ENCODE measurements at places on chromosomes 2 and 18. TPM values are rescaled to one million over a fixed set of nuclear protein-coding genes. Genes with fewer than 3 reads are reported as not detected.

- H3K4me1 ChIP-seq: no peaks in the 10 kb centered on the region
- no peaks in the 10 kb centered on the region for H3K36me3 ChIP-seq
- no peak for DNase-seq
- H3K27ac ChIP-seq: no peak overlapping the region
Observed at GRCh38 chr2:167361426-167361825, 473.1 kb downstream of the XIRP2 start.

GRCh38 chr2:157192445-157193423, 64.8 kb upstream of the GALNT5 start:
- H3K36me3 ChIP-seq: no peaks in the 10 kb centered on the region
- no peak for DNase-seq
- H3K4me1 ChIP-seq: no peaks in the 10 kb centered on the region
- no peak overlapping the region for H3K27ac ChIP-seq
- H3K4me3 ChIP-seq: no peak overlapping the region
- no peaks in the 10 kb centered on the region for H3K27me3 ChIP-seq

The RUFY4 gene
- total RNA-seq: not detected

- no peak overlapping the region for H3K4me3 ChIP-seq
- no peak overlapping the region for H3K27ac ChIP-seq
- H3K4me1 ChIP-seq: no peaks in the 10 kb centered on the region
- no peaks in the 10 kb centered on the region for H3K27me3 ChIP-seq
- no peaks in the 10 kb centered on the region for H3K36me3 ChIP-seq
- DNase-seq: no peak
Observed at GRCh38 chr2:67923696-67924095, 139.1 kb downstream of the C1D start.

GRCh38 chr18:13661051-13661778, 65.1 kb downstream of the FAM210A start:
- no peaks in the 10 kb centered on the region for H3K36me3 ChIP-seq
- DNase-seq: no peak
- H3K4me3 ChIP-seq: no peak overlapping the region
- no peaks in the 10 kb centered on the region for H3K27me3 ChIP-seq
- no peaks in the 10 kb centered on the region for H3K4me1 ChIP-seq
- H3K27ac ChIP-seq: no peak overlapping the region

DNA sequence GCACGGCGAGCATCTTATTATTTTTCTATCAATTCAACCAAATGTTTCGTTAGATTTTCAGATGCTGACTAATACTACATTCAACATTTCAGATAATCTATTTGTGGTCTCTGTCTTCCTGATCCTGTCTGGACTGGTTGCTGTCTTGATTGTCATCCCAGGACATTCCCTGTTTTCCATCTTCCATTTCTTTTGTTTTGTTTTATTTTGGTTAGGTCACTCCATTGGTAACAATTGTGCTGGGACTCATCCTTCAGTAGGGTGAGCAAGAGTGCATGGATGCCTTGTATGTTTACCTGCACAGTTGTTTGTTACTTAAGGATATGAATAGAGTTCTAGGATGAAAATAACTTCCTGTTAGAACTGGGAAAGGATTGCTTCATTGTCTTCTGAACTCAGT, 55.9 kb upstream of the ACYP2 start:
- H3K27me3 ChIP-seq: no peaks in the 10 kb centered on the region
- H3K4me3 ChIP-seq: no peak overlapping the region
- DNase-seq: no peak
- no peaks in the 10 kb centered on the region for H3K36me3 ChIP-seq
- no peaks in the 10 kb centered on the region for H3K4me1 ChIP-seq

- H3K4me1 ChIP-seq: no peaks in the 10 kb centered on the region
- DNase-seq: no peak
- no peak overlapping the region for H3K4me3 ChIP-seq
- H3K36me3 ChIP-seq: no peaks in the 10 kb centered on the region
- H3K27ac ChIP-seq: no peak overlapping the region
Observed at GRCh38 chr2:76808732-76809131, 713.4 kb downstream of the LRRTM4 start.

GRCh38 chr18:56083097-56083521, 495.1 kb upstream of the TCF4 start:
- peak; percentile 17 for DNase-seq
- H3K4me3 ChIP-seq: no peak overlapping the region
- H3K27ac ChIP-seq: no peak overlapping the region

GRCh38 chr2:15833731-15834130, 106.6 kb upstream of the MYCN start:
- no peaks in the 10 kb centered on the region for H3K4me1 ChIP-seq
- DNase-seq: no peak
- H3K36me3 ChIP-seq: no peaks in the 10 kb centered on the region
- no peak overlapping the region for H3K4me3 ChIP-seq
- no peaks in the 10 kb centered on the region for H3K27me3 ChIP-seq

DNA sequence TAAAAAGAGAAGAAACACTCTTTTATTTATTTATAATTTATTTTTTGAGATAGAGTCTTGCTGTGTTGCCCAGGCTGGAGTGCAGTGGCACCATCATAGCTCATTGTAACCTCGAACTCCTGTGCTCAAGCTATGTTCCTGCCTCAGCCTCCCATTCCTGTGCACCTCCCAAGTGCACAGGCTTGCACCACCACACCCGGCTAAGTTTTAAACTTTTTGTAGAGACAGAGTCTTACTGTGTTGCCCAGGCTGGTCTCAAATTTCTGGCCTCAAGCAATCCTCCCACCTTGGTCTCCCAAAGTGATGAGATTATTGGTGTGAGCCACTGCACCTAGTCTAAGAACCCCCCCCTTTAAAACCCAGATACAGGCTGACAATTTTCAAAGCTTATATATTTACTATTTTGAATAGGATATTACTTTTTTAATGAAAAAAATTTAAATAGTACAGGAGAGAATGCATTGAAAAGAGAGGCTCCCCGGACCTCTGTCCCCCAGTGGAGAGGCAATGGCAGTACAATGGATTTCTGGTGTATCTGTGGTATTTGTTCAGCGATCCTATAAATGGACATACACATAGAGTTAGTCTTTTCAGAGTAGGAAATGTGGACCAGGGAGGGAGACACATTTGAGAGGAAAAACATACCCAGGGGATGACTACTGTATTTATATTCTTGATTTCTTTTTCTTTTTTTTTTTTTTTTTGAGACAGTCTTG, 48.1 kb upstream of the CNOT11 start:
- no peaks in the 10 kb centered on the region for H3K27me3 ChIP-seq
- no peak overlapping the region for H3K4me3 ChIP-seq
- no peak for DNase-seq
- no peaks in the 10 kb centered on the region for H3K4me1 ChIP-seq
- no peak overlapping the region for H3K27ac ChIP-seq
- no peaks in the 10 kb centered on the region for H3K36me3 ChIP-seq

DNA sequence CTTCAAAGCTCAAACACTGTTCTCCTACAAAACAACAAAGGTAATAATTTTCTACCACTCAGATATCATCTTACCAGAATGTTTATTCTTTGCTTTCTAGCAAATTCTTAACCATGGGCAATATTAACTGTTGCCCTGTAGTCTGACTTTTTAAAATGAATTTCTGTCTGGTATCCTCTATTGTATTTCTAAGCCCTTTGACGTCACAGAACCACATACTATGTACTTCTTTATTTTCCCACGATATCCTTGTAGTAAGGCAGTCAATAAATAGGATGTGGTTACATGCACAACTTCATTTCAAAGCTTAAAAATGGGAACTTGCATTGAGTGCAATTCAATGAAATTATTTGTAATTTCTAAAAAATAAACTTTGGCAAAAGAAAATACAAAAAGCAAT, 58.7 kb downstream of the THADA start:
- no peak for DNase-seq
- no peaks in the 10 kb centered on the region for H3K4me1 ChIP-seq
- H3K27ac ChIP-seq: no peak overlapping the region
- H3K36me3 ChIP-seq: no peaks in the 10 kb centered on the region
- H3K4me3 ChIP-seq: no peak overlapping the region

- H3K36me3 ChIP-seq: no peaks in the 10 kb centered on the region
- H3K27me3 ChIP-seq: no peaks in the 10 kb centered on the region
- no peak overlapping the region for H3K4me3 ChIP-seq
- DNase-seq: no peak
- no peaks in the 10 kb centered on the region for H3K4me1 ChIP-seq
- H3K27ac ChIP-seq: no peak overlapping the region
Observed at GRCh38 chr18:77754475-77755044, 504.9 kb downstream of the GALR1 start.

The L3MBTL4 gene
- 3.5 TPM for total RNA-seq

- peak; percentile 15 for DNase-seq
- H3K4me1 ChIP-seq: no peaks in the 10 kb centered on the region
- H3K36me3 ChIP-seq: no peaks in the 10 kb centered on the region
Observed at GRCh38 chr2:239913636-239914417, 111.3 kb downstream of the NDUFA10 start.

- H3K27ac ChIP-seq: peak overlapping the region; percentile 24
- H3K36me3 ChIP-seq: no peaks in the 10 kb centered on the region
- no peak overlapping the region for H3K4me3 ChIP-seq
- H3K27me3 ChIP-seq: no peaks in the 10 kb centered on the region
Observed at GRCh38 chr2:9261231-9261883, 54.7 kb downstream of the ASAP2 start.

The EPG5 gene
- total RNA-seq: 16.0 TPM

GRCh38 chr2:222935688-222936298, 75.0 kb downstream of the ACSL3 start:
- H3K4me3 ChIP-seq: no peak overlapping the region
- no peaks in the 10 kb centered on the region for H3K4me1 ChIP-seq
- H3K27ac ChIP-seq: no peak overlapping the region
- DNase-seq: no peak

- no peak for DNase-seq
- no peaks in the 10 kb centered on the region for H3K27me3 ChIP-seq
- no peak overlapping the region for H3K4me3 ChIP-seq
- no peak overlapping the region for H3K27ac ChIP-seq
- no peaks in the 10 kb centered on the region for H3K36me3 ChIP-seq
- no peaks in the 10 kb centered on the region for H3K4me1 ChIP-seq
Observed at GRCh38 chr18:65259403-65259802, 491.4 kb upstream of the CDH7 start.

DNA sequence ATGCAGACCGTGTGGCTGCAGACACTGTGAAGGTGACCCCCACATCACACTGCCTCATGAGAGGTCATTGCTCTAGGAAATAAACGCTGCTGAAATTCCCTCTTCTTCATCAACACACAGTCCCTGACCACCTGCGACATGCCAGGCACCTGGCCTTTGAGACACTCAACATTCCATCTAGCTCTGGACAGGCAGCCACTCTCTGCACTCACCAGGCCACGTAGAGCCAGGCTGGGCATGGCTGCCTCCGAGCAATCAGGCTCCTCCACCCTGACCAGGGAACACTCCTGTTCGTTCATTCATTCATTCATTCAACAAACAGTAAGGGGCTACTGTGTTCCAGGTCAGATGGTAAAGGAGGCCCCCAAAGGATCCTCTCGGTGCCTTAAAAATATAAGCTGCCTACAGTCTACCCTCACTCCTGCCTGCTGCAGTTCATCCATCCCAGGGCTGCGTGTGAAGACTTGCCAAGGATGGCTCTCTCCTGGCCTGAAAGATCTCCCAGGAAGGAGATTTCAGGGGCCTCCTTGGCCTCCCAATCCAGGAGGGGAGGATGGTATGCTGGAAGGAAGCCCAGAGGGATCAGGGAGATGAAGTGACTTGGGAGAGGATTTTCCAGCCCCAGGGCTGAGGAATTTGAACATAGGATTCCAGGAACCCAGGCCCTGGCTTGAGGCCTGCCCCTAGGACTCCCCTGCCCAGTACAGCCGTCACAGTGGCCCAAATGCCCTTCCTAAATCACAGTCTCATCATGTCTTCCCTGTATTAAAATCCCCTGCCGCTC, 66.7 kb downstream of the TNS1 start:
- no peaks in the 10 kb centered on the region for H3K36me3 ChIP-seq
- H3K27me3 ChIP-seq: no peaks in the 10 kb centered on the region
- peak overlapping the region; percentile 68 for H3K27ac ChIP-seq
- no peaks in the 10 kb centered on the region for H3K4me1 ChIP-seq
- H3K4me3 ChIP-seq: no peak overlapping the region
- no peak for DNase-seq

The RAMP1 gene
- 2.7 TPM for total RNA-seq

- no peak for DNase-seq
- no peaks in the 10 kb centered on the region for H3K36me3 ChIP-seq
- no peak overlapping the region for H3K4me3 ChIP-seq
- H3K27ac ChIP-seq: no peak overlapping the region
Observed at GRCh38 chr2:240725671-240726070, 34.0 kb downstream of the AQP12A start.

DNA sequence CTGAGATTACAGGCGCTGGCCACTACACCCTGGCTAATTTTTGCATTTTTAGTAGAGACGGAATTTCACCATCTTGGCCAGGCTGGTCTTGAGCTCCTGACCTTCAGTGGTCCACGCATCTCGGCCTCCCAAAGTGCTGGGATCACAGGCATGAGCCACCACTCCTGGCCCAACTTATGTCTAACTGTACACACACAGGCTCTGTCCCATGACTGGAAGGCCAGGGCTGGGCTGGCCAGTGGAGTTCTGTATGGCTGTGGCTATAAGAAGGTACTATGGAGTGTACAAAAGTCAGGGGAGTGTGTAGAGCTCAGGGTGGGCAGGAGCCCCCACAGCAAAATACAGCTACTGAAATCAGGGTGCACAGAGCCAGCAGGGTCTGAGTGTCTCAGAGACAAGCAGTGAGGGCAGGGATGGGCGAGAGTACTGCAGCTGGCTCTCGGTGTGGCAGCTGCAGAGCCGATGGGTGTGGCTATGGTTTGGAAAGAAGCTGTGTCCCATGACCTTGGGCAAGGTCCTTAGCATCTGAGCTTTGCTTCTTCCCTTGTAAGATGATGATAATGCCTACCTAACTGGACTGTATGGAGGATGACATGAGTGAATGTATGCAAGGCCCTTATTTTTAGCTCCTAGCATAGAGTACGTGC, 10.4 kb upstream of the MSGN1 start:
- no peak for DNase-seq
- H3K4me3 ChIP-seq: no peak overlapping the region
- no peak overlapping the region for H3K27ac ChIP-seq
- H3K4me1 ChIP-seq: no peaks in the 10 kb centered on the region
- H3K27me3 ChIP-seq: no peaks in the 10 kb centered on the region
- H3K36me3 ChIP-seq: no peaks in the 10 kb centered on the region

DNA sequence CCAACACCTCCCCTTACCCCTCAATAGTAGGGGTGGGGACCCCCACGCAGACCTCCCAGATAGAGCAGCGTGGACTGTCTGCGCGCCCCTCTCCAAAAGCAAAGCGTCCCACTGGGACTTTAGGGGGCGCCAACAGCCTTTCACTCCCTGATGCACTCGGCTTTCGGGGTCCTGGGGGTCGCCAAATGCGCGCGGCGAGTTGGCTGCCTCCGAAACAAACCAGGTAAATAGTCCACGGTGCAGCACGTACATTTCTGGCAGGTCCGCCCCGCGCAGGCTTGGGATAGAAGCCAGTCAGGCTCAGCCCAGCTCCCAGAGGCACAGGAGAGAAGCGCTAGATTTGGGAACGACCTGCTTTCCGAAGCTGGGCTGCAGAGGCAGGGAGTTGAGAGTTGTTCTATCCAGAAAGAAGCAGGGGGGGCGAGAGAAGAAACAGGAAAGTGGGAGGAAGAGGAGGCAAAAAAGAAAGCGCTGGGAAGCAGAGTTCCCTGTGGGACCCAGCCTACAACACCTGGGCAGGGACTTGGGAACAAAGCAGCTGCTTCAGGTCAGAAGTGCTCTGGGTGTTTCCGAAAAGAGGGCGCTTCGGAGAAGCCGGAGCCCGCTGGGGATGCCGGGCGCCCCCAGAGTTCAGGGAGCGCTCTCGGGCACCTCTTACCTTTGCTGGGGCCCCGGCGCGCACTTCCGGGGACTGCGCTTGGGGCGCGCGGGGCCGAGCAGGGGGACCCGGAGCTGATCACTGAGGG, 544 bp downstream of the EVA1A start:
- no peaks in the 10 kb centered on the region for H3K4me1 ChIP-seq
- peaks cover 4% of the 10 kb centered on the region for H3K27me3 ChIP-seq
- no peak for DNase-seq
- peak overlapping the region; percentile 38 for H3K4me3 ChIP-seq

The PTH2R gene
- not detected for total RNA-seq
